Effector CD4-positive, alpha-beta T cell (primary cell): ENCODE measurements at places on chromosomes 16 and 17.

GRCh38 chr17:17018612-17019429 is 23.4 kb upstream of the MPRIP start:
- DNase-seq: no peak

DNA sequence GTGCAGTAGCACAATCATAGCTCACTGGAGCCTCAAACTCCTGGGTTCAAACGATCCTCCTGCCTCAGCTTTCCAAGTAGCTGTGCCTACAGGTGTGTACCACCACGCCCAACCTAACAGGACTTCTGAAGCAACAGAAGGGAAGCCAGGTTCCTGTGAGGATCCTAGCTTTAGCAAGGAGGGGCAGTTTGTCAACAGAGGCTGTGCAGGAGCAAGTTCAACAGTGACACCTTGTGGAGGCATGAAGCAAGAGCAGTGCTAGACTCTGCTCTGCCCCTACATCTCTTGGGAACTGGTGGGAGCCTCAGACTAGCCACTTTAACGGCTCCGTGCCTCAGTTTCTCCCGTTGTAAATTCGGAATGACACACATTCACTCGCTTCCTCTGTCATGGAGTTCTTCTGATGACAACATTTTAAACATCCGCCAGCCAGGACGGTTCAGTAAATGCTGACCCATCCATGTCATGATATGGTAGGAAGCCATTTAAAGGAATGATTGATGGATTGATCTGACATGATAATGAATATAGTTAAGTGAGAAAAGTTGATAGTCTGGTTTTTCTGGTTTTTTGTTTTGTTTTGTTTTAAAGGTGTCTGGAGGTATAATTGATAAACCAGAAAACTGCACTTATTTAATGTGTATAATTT is 218.7 kb downstream of the MRTFB start:
- no peak for DNase-seq

DNA sequence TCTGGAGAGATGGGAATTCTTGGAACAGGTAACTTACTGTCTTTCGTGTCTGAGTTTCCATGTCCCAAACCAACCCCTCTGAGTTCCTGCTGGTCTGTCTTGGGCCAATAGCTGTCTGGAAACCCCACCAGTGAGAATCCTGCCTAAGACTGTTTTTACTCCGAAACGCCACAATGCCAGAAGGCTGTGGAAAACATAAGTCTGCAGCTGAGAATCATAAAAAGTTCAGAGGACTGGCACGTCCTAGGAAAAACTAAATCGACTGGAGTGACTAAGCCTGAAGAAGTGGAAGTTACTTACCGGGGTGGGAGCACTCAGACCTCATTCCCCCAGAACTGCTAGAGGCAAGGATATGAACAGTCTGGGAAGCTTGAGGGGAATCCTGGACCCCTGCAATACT is 13.3 kb downstream of the LRRC75A start:
- no peak for DNase-seq

GRCh38 chr17:81427173-81428120 is 32.2 kb downstream of the BAHCC1 start:
- no peak for DNase-seq

DNA sequence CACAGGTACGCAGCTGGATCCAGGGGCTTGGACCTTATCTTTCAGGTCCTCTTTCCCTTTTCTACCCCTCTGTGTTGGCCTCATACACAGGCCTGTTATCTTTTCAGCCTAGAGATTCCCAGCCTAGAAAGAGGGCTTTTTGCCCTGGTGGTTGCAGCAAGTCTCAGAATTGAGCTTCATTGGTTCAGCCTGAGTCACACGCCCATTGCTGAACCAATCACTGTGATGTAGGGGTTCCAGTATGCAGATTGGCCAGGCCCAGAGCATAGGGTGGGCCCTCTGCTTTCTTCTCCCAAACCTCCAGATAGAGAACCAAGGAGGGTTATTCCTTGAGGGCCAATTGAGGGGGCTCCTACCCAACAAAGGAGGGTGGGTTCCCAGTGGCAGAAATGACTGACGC is 32.8 kb downstream of the GPT2 start:
- no peak for DNase-seq

- no peak for DNase-seq
These were observed 39.9 kb downstream of the PSMD12 start for GRCh38 chr17:67326440-67326839.

DNA sequence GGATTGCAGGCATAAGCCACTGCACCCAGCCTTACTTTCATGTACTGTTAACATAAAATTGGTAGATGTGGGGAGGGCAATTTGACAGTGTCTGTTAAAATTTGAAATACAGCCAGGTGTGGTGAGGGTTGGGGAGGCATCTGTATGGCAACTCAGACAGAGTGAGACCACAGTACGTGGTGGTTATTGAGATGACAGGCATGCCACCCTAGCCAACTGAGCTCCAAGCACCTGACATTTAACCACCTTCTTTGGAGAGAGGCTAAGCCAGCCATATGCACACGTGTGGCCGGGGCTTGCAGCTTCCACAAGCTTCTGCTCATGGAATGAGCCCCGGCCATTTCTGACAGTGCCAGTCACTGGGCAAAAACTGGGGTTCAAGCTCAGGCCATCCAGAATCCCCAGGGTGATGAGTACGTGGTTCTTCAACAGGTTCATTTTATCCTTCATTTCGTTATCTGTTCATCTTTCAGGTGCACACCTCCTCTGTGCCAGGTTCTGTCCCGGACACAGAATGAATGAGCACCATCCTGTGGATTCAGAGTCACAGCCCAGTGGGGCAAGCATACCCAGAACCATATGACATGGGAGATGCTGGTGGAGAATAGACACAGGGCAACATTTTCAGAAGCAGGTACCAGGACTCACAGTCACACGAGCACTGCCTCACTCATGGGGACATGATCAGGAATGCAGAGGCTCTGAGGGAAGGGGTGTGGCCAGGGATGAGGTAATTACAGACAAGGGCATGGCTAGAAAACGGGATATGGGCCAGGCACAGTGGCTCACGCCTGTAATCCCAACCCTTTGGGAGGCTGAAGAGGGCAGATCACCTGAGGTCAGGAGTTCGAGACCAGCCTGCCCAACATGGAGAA is 36.2 kb downstream of the C16orf82 start:
- no peak for DNase-seq

GRCh38 chr16:9465161-9465560 is 373.7 kb downstream of the HAPSTR1 start:
- DNase-seq: no peak

DNA sequence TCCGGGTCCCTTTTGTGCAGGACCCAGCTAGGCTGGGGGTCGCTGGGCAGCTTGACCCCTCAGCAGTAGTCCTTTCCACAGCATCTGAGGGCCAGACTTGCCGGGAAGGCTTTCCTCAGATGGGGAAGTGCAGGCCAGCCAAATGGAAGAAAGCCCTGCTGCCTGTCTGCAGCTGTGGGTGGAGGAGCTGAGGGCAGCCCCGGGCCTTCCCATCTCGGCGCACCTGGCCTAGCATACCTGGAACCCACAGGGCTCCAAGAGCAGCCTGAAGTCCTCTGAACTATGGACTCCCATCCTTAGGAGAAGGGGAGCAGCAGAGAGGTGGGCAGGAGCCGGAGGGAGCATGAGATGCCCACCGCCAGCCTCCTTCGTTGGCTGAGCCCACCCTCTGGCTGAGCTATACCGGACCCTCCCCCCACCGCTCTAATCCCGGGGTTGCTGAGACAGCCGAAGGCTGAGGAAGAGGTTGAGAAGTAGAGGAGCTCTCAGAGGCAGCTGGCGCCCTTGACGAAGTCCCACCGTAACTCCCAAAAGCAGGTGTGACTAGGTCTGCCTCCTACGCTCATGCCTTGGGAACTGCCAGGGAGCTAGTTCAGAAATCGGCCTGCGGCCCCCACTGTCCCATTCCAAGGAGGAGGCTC is 13.2 kb downstream of the UBALD2 start:
- no peak for DNase-seq

DNA sequence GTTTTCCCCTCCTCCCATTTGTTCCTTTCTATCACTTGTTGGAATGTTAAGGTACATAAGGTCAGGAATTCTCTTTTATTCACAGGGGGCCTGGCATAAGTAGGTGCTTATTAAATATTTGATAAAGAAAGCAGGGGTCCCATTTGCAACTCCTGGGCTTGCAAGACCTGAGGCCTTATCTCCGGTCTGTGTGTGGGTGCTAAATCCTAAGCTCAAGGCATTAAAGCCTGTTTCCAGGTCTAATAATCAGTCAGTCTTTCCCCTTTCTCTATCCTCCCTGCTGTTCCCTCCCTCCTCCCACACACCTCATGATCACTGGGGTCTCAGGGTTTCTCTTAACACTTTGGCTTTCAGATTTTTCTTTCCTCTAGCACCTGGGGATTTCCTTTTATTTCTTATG is 17.1 kb downstream of the NTN1 start:
- no peak for DNase-seq

GRCh38 chr17:76415786-76416185 is 31.4 kb downstream of the SPHK1 start:
- no peak for DNase-seq

- DNase-seq: no peak
These were observed 49.4 kb downstream of the GDE1 start for GRCh38 chr16:19472482-19472881.

- DNase-seq: peak; percentile 49
These were observed 912 bp downstream of the USP22 start for GRCh38 chr17:21041741-21042457.

- DNase-seq: no peak
These were observed 32.8 kb upstream of the METRNL start for GRCh38 chr17:83046448-83047181.

GRCh38 chr17:13044572-13045065 is 26.8 kb upstream of the ELAC2 start:
- DNase-seq: no peak
